ENCODE measurements at places on chromosomes 13 and 19. TPM values are rescaled to one million over a fixed set of nuclear protein-coding genes. Genes with fewer than 3 reads are reported as not detected.

CERS1 gene
- not detected for total RNA-seq

TUBA3C gene
- not detected for total RNA-seq

GRCh38 chr19:47348819-47349795 lies at the start of gene DHX34:
TSS of gene DHX34 (plus strand) at chr19:47349315. CDS start at chr19:47353031, 3,716 bp downstream.
- H3K27me3 ChIP-seq = no peaks in the 10 kb centered on the region
- peaks cover 35% of the 10 kb centered on the region for H3K36me3 ChIP-seq
- H3K27ac ChIP-seq = peak within 1 kb of the TSS; percentile 90
- H3K4me1 ChIP-seq = peaks cover 40% of the 10 kb centered on the region
- H3K4me3 ChIP-seq = peak within 1 kb of the TSS; percentile 98

ZNF524 gene
- 12.6 TPM for total RNA-seq

GRCh38 chr19:41888926-41889325 lies 5.9 kb downstream of the ARHGEF1 start:
- H3K27ac ChIP-seq = peak overlapping the region; percentile 26
- peaks cover 50% of the 10 kb centered on the region for H3K36me3 ChIP-seq
- no peak overlapping the region for H3K4me3 ChIP-seq

DNA sequence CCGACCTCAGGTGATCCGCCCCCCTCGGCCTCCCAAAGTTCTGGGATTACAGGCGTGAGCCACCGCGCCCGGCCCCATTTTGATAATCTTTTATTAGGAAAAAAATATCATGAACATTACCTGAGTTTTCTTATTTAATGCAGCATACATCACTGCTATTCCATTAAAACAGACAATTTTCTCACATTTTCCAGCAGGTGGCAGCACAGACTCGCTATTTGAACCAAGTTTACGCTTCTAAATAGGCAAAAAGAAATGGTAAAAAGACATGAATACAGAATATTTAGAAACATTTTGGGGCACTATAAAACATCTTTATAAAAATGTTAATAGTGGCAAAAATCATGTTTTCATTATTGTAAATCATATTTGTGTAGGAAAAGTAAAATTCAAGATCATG lies 903.1 kb downstream of the SLITRK6 start:
- DNase-seq = no peak
- no peaks in the 10 kb centered on the region for H3K4me1 ChIP-seq
- no peaks in the 10 kb centered on the region for H3K27me3 ChIP-seq
- no peak overlapping the region for H3K27ac ChIP-seq
- H3K4me3 ChIP-seq = no peak overlapping the region

DNA sequence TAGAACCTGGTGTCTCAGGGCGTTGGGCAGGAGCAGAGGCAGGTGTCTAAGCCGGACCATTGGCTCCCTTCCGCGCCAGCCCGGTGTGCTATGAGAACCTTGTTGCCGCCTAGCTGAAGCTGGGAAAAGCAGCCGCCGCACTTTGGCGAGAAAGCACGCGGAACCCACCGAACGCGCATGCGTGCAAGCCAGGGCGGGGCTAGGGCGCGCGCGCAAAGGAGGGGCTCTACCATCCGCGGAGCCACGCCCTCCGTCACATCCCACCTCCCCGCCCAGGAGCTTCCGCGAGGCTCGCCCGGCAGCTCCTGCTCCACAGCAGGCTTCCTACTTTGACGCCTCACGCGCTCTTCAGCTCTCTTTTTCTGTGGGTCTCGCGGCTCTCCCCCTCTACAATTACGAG lies 51.3 kb downstream of the WDR87 start:
- H3K4me3 ChIP-seq = no peak overlapping the region
- H3K27ac ChIP-seq = no peak overlapping the region
- DNase-seq = peak; percentile 18
- H3K27me3 ChIP-seq = peaks cover 7% of the 10 kb centered on the region

DNA sequence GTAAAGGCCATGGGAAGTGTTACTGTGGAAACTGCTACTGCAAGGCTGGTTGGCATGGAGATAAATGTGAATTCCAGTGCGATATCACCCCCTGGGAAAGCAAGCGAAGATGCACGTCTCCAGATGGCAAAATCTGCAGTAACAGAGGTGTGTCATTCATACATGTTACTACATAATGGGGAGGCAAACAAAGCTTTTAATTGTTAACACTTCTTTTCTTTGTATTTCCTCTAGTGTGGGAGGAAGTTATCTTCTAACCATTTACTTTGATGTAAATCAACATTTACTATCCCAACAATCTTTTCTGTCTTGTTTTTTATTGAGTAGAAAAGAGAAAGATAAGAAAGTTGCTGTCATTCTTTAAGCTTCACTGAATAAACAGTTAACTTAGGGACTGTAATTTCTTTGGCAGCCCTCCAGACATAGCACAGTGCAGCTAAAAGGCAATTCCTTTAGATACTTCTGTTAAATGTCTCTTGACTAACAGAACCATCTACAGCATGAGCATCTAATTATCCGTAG lies 126.9 kb downstream of the ITGBL1 start:
- H3K27me3 ChIP-seq = no peaks in the 10 kb centered on the region
- no peak overlapping the region for H3K27ac ChIP-seq
- no peak overlapping the region for H3K4me3 ChIP-seq
- no peaks in the 10 kb centered on the region for H3K4me1 ChIP-seq
- no peak for DNase-seq

Measured in activated B cell treated with CpG ODN at 0.5 μM for 24 hours (primary cell).